Fibroblast of lung (primary cell): ENCODE measurements at places on chromosomes 11 and 22. TPM values are rescaled to one million over a fixed set of nuclear protein-coding genes. Genes with fewer than 3 reads are reported as not detected.

- DNase-seq, result peak; percentile 79
- no peak overlapping the region for H3K4me3 ChIP-seq
- peak overlapping the region; percentile 89 for H3K27ac ChIP-seq
- H3K27me3 ChIP-seq, result no peaks in the 10 kb centered on the region
These were observed 518.7 kb downstream of the NTM start for GRCh38 chr11:131889146-131889577.

Gene TYR
- not detected in 2 replicates for total RNA-seq

- H3K27me3 ChIP-seq, result peaks cover 16% of the 10 kb centered on the region
- no peaks in the 10 kb centered on the region for H3K36me3 ChIP-seq
- no peak for DNase-seq
- no peak overlapping the region for H3K27ac ChIP-seq
- H3K4me3 ChIP-seq, result no peak overlapping the region
These were observed 23.8 kb downstream of the LRRC10B start for GRCh38 chr11:61532134-61533038.

Gene CYB5R2
- total RNA-seq, result 16.2 and 17.2 TPM in 2 replicates

Gene CLCF1
- 2.3 and 3.6 TPM in 2 replicates for total RNA-seq
